ENCODE measurements at places on chromosomes 2 and 18.
A peak's percentile ranks its signal among the peaks of the same experiment; 100 is the strongest.

- DNase-seq, result peak; percentile 23
Measured at GRCh38 chr2:218858138-218858445, 1.5 kb upstream of the WNT6 start.

DNA sequence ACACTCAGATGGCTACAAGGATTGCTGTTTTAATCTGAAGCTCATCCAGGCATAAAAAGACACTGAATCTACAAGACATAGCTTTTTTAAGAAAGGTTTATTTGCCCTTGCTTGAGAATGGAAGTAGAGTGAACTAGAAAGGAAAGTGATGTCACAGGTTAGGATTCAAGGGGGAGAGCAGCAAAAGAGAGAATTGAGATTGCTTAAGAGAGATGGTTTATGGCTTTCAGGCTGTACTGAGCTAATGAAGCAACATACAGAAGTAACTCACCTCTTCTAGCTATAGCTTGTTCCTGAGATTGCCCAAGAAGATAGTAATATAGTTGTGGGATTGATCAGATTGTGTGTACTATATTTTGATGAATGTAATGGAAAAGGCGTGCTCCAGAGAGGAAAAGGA is 26.1 kb upstream of the ACVR2A start:
- DNase-seq, result no peak

GRCh38 chr2:3486047-3487027 is 33.0 kb downstream of the ADI1 start:
- no peak for DNase-seq

GRCh38 chr2:240878341-240878936 is 9.8 kb downstream of the AGXT start:
- DNase-seq, result no peak

DNA sequence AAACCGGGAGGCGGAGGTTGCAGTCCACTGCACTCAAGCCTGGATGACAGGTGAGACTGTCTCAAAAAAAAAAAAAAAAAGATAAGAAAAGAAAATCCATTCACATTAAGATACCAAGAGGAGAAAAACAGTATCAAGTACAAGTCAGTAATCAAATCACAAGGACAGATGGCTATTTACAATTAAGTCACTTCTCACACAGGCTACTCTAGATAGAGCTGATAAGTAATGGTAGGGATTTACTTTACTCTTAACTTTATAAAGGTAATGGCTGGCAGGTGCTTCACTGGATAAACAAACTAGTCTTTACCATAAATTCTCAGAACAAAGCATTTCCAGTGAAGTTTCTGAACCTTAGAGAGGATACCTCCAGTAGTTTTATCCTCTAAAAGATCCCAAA is 11.5 kb downstream of the SF3B1 start:
- no peak for DNase-seq

DNA sequence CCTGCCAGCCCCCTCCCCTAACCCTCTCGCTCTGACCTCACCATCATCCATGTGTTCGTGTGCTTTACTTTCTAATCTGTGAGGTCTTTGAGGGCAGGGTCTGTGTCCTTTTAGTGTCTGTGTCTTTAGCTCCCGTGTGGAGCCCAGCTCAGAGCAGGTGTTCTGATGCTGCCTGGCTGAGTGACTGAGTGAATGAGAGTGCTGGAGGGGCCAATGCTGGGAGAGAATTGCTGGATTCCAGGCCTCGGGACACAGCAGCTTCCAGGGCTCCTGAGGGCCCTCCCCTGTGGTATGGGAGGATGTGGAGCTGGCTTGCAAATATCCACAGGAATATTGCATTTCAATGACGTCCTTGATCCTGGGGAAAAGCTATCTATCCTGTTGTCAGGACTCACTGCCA is 160.6 kb downstream of the ANKRD30B start:
- DNase-seq, result no peak

- no peak for DNase-seq
Measured at GRCh38 chr2:42127425-42128424, 41.4 kb upstream of the EML4 start.

GRCh38 chr2:233288663-233289062 is 19.0 kb upstream of the SAG start:
- no peak for DNase-seq

- no peak for DNase-seq
Measured at GRCh38 chr2:88247531-88247930, 77.4 kb downstream of the THNSL2 start.

DNA sequence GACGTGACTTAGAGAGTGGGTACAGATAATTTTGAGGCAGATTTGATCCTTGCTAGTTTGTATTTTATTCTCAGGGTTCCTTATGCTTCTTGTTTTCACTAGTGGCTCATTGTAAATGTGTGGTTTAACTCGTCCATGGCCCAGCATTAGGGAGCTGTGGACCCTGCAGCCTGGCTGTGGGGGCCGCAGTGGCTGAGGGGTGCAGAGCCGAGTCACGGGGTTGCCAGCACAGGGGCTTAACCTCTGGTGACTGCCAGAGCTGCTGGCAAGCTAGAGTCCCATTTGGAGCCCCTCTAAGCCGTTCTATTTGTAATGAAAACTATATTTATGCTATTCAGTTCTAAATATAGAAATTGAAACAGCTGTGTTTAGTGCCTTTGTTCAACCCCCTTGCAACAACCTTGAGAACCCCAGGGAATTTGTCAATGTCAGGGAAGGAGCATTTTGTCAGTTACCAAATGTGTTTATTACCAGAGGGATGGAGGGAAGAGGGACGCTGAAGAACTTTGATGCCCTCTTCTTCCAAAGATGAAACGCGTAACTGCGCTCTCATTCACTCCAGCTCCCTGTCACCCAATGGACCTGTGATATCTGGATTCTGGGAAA is 269.9 kb downstream of the MYT1L start:
- no peak for DNase-seq

DNA sequence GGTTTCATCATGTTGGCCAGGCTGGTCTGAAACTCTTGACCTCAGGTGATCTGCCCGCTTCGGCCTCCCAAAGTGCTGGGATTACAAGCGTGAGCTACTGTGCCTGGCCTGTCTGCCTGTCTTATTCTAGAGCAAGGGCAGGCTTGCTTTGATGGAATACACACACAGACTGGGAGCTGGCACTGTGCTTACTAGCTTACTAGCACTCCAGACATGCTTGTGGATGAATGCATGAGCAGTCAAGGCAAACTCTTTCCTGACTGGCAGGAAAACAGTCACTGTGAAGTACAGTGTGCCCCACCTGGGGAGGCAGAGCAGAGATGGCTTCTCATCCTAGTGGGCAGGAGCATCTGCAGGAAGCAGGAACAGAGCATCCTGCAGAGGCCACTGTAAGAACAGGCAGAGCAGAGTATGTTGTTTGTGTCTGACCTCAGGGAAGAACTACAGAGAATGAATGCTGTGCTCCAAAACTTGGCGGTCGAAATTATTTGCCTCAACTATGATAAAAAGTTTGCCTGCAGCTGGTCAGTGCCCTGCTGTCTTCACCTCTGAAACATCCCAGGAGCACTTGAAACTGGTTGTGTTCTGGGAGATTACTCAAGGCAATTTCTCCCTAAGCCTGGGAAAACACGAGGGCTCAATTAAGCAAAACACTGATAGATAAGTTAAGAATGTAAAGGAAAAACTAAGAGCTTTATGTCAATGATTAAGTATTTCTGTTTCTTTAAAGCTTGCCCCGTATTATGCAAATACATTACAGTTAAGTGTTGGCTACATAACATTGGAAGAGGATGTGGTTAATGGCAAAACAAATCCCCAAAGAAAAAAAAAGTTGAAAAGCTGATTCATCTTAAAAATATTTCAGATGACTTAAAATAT is 102.4 kb downstream of the VAPA start:
- no peak for DNase-seq

DNA sequence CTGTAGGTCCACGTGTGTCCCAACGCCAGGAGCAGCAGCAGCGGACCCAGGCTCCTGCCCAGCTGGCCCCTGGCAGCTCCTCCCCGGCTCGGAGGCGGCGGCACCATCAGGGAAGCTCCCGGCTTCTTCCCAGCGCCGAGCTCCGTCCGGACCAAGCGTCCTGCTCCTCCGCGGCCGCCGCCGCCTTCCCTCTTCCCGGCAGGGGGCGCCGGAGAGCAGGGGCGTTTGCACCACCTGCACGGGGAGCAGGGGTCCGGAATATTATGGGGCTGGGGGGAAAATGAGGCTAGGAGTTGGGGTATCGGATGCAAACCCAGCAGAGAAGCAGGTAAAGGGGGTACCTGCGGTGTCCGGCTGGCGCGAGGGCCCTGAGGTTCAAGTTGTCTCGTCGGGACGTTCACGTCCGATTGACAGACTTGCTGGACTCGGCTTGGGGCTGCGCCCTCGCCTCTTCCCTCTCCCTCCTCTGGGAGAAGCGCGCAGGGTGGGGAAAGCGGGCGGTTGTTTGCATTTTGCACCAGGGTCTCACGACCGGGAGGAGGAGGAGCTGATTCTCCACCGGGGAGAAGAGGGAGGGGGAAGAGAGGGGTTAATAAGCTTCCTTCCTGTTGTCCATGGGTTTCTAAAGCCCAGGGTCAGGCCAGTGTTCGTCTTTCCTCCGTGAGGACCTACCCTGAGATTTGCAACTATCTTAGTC is at the start of gene CCBE1:
CCBE1 (minus strand) TSS at position 188 of the 697 bp plus-strand sequence.
- DNase-seq, result peak; percentile 80

DNA sequence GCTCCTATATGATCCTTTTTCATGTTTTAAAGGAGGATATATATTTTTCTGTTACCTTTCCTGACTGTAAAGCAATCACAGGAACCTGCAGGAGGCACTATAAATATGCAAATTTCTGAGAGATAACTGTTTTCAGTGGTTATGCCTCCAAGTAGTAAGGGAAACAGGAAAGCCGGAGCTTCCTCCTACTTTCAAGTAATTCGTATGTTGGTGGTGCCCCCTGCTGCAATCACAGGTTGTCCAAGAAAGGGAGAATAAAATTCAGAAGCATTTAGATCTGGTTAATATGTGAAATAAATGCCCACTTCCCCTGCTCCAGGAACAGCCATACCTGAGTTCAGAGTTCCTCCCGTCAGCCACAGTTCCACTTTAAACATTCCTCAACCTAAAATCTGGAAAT is 12.0 kb upstream of the BCL11A start:
- no peak for DNase-seq

GRCh38 chr2:157307021-157307420 is 18.6 kb downstream of the ERMN start:
- no peak for DNase-seq

DNA sequence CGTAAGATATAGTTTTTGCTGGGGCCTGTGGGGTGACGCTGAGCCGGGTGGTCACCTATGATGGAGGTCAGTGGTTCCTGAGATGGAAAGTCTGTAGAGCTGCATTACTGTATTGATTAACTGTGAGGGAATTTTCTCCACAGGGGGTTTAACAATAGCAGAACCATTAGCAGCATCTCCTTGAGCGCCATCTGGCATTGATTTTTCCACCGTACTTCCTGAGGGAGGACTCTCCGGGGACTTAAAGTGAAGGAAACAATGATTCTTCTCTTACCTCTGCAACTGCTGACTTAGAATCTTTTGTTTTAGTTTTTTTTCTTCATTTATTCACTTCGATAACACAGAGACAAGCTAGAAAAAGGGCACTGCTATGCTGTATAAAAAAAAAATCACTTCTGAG is 22.6 kb upstream of the RNF125 start:
- DNase-seq, result no peak

- no peak for DNase-seq
Measured at GRCh38 chr2:231682603-231683291, 25.6 kb upstream of the PTMA start.

GRCh38 chr2:147204102-147204501 is 640.7 kb upstream of the ACVR2A start:
- DNase-seq, result no peak

DNA sequence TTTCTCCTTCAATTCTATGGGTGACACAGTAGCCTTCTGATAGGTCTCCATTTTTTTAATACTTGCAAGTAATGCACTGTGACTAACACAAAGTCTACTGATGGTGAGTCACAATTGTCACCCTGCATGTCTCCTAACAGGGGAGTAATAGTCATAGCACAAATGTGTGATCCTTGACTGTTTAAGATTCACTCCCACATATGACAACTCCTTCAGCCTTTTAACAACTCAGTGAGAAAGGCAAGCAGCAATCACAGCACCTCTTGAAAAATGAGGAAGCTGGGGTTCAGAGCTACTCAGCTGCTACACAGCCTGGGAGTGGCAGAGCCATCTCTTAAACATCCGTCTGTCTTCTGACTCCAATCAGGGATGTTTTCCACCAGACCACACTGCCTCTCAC is 63.8 kb downstream of the EHD3 start:
- no peak for DNase-seq

DNA sequence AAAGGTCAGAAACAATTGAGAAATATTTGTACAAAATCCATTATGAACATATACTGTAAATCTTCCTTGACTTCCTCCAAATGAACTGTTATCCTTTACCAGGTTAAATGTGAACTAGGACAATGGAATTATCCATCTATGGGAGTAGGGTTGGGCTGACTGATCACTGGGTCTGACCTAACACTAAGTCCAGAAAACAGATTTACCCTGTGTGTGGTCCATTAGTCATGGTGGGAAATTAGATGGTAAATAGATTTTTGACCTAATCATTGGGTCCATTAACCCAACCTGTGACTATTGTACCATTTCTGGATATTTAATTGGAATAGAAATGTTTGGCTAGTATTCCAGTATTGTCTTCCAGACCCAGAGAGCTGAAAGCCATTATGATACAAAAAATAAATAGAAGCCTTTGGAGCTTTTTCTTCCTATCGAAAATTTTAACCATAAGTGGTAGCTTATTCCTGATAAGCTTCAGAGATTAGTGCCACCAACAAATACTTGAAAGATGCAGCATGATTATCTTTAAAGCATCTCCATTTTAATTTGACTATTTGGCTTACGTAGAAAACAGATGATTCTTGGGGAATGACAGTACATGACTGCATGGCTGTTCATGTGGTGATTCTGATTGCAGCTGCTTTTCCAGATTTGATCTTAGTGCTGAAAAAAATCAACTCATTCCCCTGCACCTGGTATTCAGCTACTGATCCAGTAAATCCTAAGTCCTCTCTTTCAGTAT is 703.2 kb upstream of the FSHR start:
- no peak for DNase-seq

DNA sequence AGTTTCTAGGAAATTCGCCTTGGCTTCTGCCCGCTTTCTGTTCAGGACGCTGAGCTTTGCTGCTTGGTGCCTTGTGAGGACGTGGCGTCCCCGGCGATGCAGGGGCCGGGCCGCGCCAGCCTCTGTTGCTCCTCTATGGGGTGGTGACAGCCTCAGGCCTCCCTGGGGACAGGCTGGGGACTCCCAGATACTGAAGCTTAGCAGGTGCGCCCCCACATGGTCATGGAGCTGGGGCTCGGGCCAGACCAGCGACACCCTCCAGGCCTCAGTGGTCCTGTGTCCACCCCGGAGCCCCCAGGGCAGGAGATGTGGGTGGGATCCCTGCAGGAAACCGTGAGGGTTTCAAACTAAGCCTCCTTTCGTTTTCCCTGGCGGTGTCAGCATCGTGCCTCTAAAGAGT is 29.2 kb downstream of the KCNG2 start:
- no peak for DNase-seq

DNA sequence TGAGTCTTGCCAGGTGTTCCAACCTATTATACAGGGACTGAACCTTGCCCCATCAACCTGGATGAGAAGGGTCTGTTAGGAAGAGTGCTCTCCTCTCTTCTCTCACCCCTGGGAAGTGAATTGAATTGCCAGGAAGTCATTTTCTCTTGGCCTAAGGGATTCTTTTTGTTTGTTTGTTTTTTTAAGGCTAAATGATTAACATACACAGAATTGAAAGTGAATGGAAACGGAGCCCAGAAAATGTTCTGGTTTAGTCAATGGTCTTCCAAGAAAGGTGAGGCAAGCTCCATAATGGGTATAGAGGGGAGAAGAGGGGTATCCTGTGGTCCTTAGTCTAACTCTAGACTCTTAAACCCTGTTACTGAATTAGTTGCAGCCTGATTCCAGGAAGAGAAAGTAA is 189.1 kb downstream of the FSHR start:
- DNase-seq, result no peak

GRCh38 chr18:26741048-26741447 is 124.5 kb downstream of the AQP4 start:
- no peak for DNase-seq
